ENCODE measurements at places on chromosomes 3 and 15.

DNA sequence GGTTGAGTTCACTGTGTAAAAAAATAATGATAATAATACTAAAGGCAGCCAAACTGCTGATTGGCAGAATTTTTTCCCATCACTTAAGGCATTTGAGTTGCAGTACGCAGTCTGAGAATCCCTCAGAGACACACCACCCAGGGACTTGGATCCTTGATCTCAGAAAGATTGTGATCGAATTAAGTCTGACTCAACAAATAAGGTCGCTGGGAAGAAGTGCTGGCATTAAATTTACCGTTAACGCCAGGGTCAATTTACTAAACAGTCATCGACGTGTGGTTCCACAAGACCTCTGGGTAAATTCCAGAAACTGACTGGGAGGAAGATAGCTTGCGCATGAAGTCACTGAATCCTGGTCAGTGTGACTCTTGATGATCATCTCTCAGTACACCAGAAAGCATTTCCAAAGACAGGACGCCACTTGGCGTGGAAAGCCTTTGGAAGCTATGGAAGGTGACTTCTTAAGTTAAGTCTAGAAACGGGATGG is 48.3 kb upstream of the CGNL1 start:
- peak; percentile 100 for DNase-seq

GRCh38 chr3:152050903-152051302 is 177.5 kb downstream of the SUCNR1 start:
- DNase-seq: no peak

DNA sequence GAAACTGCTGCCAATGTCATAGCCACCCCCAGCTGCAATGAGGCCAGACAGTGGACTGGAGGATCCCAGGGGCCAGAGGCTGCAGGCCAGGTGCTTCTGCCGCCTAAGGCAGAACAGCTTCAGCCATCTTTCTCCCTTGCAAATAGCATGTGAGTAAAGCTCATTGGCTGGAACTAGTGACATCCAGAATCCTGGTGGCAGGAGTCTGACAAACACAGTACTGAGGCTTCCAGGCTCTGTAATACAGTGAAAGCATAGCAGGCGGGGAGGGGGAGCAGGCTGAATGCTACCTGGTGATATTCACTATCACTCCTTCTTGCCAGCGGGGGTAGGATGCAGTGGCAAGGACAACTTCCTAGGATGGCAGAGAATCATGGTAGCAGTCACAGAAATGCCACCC is 36.5 kb upstream of the TBC1D21 start:
- DNase-seq: no peak

- DNase-seq: peak; percentile 43
Measured at GRCh38 chr3:52534281-52535183, 875 bp upstream of the NT5DC2 start.

DNA sequence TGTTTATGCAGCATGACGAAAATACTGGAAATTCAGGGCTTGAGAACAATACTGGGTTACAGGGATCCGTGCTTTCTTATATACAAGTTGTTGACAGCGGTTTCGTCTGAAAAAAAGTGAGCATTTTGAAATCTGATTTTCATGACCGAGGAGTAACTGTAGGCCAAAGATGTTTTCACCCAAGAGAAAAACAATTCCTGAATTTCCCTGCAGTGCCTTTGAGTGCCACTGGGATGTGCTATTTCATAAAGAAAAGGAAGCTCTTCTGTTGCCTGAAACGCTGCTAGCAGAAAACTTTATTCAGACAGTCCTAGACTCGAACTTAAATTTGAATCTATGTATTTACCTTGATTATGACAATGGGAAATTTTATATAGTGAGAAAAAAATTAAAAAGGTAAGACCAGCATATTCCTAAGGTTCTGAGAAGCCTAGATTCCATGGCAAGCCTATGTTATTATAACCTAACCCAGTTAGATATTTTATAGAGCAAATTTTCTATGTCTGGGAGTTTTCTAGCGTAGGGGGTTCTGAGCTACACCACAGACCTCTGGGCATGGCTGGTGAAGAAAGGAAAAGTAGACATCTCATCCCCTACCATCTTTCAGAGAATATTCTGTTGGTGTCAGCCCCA is 30.2 kb downstream of the KCNAB1 start:
- peak; percentile 71 for DNase-seq

- no peak for DNase-seq
Measured at GRCh38 chr15:24772686-24773373, 97.3 kb downstream of the NPAP1 start.

GRCh38 chr3:60729056-60729455 is 522.2 kb downstream of the FHIT start:
- no peak for DNase-seq

DNA sequence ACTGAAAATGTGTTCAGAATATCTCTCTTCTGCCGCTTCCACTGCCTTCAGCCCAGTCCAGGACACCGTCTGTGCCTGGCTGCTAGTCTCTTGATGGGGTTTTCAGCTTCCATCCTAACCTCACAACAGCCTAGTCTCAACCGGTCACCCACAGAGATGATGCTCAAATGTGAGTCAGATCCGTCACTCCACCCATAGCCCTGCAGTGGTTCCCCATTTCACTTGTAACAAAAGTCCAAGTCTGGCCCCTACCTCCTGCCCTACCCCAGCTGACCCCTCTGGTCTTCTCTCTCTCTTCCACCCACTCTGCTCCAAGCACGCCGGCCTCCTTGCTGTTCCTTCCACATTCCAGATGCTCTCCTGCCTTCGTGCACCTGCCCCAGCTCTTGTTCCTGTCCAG is 68.1 kb downstream of the PPARG start:
- DNase-seq: no peak

DNA sequence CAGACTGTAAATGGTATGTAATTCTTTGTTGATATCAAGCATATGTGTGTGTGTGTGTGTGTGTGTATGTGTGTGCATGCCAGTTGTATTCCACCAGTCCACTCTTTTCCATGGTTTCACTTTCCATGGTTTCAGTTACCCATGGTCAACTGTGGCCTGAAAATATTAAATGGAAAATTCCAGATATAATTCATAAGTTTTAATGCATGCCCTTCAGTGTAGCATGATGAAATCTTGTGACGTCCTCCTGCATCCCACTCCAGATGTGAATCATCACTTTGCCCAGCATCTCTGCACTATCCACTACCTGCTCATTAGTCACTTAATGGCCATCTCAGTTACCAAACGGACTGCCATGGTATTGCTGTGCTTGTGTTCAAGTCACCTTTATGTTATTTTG is 215.9 kb downstream of the GBE1 start:
- peak; percentile 53 for DNase-seq

- peak; percentile 99 for DNase-seq
Measured at GRCh38 chr3:141366285-141367037, 1.8 kb upstream of the ZBTB38 start.

GRCh38 chr15:77416148-77416455 is 3.8 kb downstream of the PEAK1 start:
- DNase-seq: peak; percentile 1

DNA sequence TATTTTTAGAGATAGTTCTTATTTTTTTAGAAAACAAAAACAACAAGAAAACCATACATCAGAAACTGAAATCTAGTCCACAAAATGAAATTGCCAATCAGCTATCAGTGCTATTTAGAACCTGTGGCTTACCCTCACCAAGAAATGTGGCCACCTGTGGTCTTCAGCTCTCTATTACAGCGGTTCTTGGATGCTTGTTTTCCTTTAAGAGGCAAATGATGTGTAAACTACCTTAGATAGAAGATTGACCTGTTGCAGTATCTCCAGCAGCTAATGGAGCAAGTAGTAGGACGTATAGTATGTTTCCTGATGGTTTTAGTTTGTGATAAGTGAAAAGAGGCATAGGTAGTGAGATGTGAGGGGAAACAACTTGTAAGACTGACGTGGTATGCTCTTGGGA is 21.2 kb downstream of the TFG start:
- DNase-seq: no peak

GRCh38 chr3:112089956-112090886 is 4.0 kb downstream of the C3orf52 start:
- DNase-seq: no peak

DNA sequence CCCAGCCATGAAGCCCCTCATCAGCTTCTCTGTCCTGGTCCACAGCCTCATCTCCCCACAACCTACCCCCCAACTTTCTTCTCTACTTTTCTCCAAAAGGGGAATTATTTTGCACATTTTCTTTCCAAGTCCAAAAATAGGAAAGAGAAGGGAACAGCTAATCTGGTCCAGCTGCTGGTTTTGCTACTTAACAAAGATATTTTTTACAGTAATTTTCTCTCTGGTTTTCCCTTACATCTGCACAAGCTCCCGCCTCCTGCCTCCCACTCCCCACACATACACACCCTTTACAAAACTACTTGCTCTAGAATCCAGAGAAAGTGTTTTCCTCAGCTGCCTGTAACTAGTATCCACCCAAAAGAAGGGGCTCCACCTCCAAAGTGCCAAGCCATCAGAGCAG is 177.2 kb downstream of the POLR2M start:
- DNase-seq: no peak

GRCh38 chr15:40933517-40933902 is 4.4 kb downstream of the DLL4 start:
- no peak for DNase-seq

DNA sequence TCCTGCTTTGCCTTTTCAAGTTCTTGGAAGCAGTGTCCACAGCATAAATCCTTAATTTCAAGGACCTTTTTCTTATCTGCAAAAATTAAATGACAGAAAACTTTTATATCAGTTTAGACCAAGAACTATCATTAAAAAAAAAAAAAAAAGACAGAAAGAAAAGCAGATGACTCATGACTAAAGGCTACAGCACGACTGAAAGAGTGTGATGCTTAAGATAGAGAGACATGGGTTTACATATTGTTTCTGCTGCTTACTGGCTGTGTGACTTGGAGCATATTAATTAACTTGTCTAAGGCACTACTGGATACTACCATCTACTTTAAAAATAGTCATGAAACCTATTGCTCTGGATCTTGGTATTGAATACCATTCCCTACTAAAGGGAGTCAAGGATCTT is 62.3 kb downstream of the CEP152 start:
- DNase-seq: peak; percentile 28

GRCh38 chr15:64348455-64348854 is 7.5 kb downstream of the CSNK1G1 start:
- DNase-seq: peak; percentile 47

GRCh38 chr3:43286841-43287499 is 630 bp downstream of the SNRK start:
- peak; percentile 41 for DNase-seq

GRCh38 chr3:113277941-113278598 is 66.7 kb downstream of the BOC start:
- DNase-seq: no peak

DNA sequence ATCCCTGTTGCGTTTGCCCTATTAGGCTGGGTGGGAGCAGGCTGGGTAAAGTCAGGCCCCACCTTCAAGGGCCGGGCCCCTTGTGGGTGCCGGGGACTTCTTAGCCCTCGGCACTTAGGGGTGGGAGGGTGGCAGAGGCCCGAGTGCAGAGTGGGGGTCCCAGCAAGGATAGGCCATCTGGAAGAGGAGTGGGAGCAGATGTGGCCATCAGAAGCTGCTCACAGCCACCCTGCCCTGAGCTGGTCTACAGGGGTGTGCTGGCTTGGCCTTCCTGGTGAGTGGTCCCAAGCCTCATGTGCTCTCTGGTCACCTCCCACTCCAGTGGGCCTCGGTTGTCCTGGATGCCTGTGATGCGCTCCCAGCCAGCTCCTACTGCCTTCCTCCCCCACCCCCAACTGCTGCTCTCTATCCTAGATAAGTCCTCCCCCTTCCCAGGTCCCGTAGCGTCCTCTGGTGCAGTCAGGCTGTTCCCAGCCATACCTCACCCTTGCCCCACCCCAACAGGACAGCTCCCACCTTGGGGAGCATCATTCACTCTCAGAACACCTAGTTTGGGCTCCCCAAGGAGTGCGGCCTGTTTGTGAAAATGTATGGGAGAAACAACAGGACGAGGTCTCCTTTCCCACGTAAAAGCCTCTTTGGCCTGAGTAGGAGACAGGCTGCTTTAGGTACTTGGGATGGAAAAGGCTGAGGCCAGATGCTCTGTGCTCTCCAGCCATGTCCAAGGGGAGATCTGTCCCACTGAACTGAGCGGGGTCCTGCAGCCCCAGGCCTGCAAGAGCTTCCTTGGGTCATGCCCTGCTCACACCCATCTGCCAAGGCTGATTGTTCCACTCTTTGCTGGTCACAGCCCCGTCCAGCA is 24.9 kb upstream of the PLXNA1 start:
- no peak for DNase-seq

DNA sequence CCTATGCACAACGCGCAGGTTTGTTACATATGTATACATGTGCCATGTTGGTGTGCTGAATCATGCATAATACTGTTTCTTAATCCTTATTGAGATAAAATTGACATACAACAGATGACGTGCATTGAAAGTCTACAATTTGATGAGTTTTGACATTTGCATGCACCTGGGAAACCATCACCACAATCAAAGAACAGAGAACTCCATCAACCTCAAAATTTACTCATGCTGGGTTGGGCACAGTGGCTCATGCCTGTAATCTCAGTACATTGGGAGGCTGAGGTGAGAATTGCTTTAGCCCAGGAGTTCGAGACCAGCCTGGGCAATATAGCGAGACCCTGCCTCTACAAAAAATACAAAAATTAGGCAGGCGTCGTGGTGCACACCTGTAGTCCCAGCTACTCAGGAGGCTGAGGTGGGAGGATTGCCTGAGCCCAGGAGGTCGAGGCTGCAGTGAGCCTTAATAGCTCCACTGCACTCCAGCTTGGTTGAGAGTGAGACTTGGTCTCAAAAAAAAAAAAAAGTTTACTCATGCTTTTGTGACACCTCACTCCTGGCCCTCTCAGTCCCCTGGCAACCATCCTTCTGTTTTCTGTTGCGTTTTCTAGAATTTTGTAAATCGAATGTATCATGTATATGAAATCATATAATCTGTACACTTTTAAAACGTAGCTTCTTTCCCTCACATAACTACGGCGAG is 56.6 kb downstream of the BHLHE40 start:
- no peak for DNase-seq

GRCh38 chr3:68207327-68207726 is 552.9 kb upstream of the SUCLG2 start:
- DNase-seq: no peak

DNA sequence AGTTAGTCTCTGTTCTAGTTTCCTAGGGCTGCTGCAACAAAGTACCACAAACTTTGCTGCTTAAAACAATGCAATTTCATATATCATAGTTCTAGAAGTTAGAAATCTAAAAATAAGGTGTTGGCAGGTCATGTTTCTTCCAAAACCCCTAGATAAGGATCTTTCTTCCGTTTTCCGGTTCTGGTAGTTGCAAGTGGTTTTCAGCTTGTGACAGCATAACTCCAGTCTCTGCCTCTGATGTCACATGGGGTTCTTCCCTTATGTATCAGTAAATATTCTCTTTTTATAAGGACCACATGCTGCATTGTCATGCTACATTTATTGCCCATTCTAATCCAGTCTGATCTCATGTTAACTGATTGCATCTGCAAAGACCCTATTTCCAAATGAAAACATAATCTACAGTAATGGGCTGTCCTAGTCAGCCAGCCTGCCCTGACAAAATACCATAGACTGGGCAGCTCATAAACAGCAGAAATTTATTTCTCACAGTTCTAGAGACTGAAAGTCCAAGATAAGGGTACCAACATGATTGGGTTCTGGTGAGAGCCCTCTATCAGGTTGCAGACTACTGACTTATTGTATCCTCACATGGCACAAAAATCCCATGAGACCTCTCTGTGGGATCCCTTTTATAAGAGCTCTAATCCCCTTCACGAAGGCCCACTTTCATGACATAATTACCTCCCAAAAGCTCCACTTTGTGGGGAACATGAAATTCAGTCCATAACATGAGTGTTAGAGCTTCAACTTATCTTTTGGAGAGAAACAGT is 642.0 kb upstream of the NAALADL2 start:
- DNase-seq: no peak

GRCh38 chr3:125120379-125121122 is 64.8 kb upstream of the HEG1 start:
- no peak for DNase-seq
